ENCODE measurements at places on chromosomes 6 and 20.

DNA sequence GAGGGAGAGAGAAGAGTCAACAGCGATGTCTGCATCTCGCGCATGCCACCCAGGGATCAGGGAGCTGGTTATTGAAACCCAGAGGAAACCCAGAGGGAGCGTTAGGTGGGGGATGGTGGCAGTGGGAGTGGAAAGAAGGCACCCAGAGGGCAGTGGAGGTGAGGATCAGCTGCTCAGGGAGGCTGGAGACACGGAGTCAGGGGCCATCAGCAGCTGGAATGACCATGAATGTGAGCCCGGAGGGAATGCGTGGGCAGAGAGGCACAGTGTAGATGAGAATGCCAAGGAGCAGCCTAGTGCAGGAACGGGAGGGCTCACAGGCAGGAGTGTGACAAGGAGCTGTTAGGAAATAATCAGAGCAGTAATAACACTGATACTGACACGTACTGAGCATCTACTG, 36.2 kb downstream of the RSPO4 start:
- no peak for DNase-seq

GRCh38 chr6:10154251-10154650, 260.6 kb downstream of the TFAP2A start:
- no peak for DNase-seq

DNA sequence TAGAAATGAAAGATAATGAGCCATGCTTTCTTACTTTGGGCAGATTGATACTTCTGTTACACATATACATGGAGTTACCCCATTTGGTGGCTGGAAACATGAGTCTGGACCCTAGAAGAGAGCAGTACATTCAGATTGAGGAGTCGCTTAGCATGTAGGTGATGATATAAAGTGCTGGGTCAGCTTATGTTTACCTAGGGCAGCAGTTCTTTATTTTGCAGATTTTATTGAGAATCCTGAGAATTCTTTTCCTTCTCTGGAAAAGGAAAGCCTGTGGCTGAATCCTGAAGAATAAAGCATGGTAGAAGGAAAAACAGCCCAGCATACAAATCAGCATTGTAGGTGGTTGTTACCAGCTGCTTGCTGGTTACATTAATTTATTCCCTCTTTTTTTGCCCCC, 91.2 kb downstream of the SMAP1 start:
- DNase-seq = no peak

DNA sequence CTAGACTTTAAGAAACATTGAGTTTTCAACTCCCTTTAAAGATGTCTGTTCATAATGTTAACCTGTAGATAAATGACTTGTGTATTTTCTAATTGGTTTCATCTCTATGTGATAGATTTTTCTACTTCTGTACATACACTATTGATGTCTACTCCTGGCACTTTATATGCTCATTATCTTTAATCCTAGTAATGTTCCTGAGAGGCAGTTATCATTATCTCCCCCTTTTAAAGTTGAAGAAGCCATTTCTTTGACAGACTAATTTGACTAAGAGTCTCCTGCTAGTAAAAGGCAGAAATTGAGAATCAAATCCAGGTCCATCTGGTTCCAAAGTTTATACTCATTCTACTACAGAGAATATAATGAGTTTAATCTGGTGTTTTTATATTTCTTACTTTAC, 137.2 kb upstream of the SAMD5 start:
- no peak for DNase-seq

- DNase-seq = no peak
These were observed 20.2 kb downstream of the EYA2 start for GRCh38 chr20:46914789-46915379.

DNA sequence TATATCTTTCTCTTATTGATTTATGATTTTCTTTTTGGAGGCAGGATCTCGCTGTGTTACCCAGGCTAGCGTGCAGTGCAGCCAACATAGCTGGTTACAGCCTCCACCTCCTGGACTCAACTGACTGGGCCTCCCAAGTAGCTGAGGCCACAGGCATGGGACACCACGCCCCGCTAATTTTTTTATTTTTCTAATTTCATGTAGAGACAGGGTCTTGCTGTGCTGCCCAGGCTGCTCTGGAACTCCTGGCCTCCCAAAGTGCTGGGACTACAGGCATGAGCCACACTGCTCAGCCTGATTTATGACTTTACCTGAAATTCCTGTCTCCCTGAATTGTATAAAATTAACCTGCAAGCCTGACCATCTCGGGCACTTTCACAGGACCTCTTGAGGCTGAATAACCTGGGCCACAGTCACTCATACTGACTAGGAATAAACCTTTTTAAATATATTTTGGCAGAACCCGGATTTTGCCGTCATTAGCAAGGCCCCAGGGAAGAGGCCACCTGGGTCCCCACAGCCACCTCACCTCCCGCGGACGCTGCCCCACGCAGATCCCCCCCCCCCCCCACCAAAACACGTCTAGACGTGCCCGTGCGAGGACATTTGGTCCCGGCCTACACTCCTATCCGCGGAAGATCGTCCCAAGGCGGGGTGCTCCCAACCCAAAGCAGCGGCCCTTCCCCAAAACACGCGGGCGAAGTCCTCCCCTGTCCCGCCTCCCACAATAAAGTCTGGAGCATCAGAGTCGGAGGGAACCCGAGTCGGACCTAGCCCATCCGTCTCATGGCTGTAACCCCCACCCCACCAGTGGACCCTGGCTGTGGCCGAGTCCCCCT, 902 bp downstream of the ZNF337 start:
- no peak for DNase-seq

- no peak for DNase-seq
These were observed 72.4 kb upstream of the NXT1 start for GRCh38 chr20:23278172-23278571.

DNA sequence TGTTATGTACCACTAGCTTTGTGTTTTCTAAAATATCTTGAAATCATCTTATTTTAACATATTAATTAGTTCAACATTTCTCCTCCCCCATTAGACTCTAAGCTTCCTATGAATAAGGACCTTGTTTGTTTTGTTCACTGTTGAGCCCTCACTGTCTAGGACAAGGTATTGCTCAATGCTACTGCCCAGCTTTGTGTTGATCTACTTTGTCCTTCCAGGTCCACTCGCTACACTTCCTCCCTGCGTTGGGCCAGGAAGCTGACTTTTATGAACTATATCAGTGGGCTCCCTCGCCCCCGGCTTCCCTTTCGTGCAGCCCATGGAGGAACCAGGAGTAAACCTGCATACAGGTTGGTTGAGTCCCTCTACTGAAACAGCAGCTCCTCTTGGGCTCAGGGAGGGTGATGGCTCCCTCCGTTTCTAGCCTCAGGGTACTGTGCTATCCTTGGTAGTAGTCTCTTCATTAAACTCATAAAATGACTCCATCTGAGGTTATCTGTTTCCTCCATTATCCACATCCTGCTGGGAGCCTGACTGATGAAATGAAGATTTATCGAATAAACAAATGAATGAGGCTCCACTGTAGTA, 272.5 kb downstream of the CLIC5 start:
- DNase-seq = no peak

DNA sequence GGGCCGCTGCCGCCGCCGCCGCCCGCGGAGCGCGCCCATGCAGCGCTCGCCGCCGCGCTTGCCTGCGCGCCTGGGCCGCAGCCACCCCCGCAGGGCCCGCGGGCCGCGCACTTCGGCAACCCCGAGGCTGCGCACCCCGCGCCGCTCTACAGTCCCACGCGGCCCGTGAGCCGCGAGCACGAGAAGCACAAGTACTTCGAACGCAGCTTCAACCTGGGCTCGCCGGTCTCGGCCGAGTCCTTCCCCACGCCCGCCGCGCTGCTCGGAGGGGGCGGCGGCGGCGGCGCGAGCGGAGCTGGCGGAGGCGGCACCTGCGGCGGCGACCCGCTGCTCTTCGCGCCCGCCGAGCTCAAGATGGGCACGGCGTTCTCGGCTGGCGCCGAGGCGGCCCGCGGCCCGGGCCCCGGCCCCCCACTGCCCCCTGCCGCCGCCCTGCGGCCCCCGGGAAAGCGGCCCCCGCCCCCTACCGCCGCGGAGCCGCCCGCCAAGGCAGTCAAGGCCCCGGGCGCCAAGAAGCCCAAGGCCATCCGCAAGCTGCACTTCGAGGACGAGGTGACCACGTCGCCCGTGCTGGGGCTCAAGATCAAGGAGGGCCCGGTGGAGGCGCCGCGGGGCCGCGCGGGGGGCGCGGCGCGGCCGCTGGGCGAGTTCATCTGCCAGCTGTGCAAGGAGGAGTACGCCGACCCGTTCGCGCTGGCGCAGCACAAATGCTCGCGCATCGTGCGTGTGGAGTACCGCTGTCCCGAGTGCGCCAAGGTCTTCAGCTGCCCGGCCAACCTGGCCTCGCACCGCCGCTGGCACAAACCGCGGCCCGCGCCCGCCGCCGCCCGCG, 730 bp downstream of the INSM1 start:
- no peak for DNase-seq

- no peak for DNase-seq
These were observed 628.8 kb upstream of the SLC35B3 start for GRCh38 chr6:9064156-9064555.

GRCh38 chr20:51169813-51170212, 146.9 kb upstream of the KCNG1 start:
- no peak for DNase-seq

GRCh38 chr6:44341095-44341890, 1.2 kb upstream of the SPATS1 start:
- DNase-seq = no peak

DNA sequence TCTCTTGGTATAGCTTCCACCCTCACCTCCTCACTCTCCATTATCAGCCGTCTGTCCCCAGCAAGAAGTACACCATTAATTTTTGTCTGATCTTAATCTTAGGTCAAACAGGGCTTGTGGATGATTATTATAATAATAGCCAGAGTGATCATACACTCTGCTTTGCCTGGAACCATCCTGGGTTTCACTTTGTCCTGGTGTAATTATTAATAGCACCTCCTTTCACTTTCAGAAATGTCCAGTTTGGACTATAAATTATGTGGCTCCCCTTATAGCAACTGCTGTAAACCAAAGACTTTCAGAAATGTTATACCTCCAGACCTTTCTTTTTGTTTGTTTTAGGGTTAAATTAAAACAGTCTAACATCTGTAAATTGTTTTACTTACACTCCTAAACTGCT, 951 bp upstream of the TRIM31 start:
- DNase-seq = no peak

DNA sequence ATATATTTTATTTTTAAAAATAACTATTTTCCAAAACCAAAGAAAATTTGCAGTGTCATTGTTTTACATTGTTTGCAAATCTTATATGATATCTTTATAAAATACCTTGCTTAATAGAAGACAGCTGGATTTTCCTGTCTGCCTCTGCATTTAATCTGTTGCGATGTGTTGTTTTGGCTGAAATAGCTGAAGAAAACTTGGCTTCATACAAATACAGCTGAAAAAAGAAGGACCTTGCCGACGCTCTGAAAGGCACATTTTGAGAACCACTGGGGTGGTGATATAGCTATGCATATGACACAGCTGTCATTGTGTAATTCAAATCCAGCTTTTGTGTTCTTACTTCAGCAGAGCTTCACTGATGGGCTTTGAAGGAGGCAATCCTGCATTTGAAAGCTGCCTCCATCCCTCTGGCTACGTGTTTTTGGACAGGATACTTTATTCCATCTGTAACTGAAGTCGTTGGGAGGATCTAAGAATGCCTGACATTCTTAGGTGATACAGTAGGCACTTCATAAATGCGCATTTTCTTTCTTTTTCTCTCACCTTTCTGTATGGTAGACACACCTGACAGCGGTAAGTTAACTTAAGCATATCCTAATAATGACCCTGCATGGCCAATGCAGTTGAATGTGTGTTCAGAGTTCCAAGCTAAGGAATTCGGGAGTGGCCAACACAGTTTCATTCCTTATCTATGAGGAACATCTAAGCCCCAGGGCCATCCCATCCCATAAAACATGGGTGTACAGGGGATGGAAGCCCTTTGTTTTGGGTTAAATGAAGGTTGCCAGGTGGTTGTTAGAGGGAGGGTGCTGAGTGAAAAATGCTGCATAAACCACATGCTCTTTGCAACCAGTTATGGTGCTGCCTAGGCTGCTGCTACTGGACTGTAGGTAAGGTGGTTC, 213.0 kb downstream of the TFAP2A start:
- no peak for DNase-seq

DNA sequence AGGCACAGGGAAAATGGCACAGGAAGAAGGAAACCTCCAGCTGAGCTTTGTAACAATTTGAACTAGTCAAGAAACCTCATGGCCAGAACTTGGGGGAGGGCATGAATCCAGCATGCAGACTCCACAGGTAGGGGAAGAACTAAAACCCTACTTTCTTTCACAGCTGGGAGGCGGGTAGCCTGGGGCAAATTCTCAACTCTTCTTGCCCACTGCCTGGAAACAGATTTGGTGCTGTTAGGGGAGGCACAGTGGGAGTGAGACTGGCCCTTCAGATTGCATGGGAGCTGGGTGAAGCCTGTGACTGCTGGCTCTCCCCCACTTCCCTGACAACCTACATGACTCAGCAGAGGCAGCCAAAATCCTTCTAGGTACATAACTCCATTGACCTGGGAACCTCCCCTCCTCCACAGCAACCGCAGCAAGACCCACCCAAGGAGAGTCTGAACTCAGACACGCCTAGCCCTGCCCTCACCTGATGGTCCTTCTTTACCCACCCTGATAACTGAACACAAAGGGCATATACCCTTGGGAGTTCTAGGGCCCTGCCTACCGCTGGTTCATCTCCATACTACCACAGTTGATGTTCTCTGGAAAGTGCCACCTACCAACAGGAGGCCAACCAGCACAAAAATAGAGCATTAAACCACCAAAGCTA, 37.2 kb upstream of the TRIM27 start:
- DNase-seq = no peak

GRCh38 chr20:37469531-37469930, 51.5 kb upstream of the NNAT start:
- no peak for DNase-seq

DNA sequence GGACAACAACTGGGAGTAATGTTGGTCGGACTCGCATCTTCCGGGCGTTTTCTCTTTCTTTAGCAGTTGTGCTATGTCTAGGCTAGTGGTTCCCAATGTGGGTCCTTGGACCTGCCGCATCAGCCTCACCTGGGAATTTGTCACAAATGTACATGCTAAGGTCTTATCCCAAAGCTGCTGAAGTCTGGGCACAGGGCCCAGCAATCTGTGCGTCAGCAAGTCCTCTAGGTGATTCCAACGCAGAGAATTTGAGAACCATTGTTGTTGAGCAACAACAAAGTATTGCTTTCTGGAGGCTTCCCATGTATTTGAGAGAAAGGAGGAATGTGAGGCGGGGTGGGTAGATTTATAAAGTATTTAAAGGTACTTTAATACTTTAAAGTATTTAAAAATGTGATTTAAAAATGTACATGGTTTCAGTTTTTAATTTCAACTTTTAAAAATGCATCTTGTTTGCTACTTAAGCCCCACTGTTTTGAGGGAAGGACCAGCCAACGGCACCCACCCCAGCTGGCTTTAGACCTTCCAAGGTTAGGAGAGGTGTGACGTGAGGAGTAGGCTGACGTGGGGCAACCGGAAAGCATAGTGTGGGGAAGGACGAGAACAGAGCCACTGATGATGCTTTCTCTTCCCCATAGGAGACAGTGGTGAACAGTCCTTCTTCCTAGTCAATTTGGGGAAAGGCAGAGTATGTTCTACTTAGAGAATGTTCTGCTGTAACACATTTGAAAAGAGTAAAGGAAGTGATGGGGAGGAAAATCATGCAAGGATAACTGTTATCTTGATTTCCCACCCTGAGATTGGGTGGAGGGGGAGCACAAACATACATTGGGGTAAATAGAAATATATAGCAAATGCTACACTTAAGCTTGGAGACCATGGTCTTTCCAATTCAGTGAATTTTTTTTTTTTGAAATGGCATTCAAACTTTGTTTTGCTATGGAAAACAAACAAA, 4.3 kb downstream of the UST start:
- DNase-seq = no peak
